Adipocyte (in vitro differentiated cells): ENCODE measurements at places on chromosomes 3 and 15.

GRCh38 chr3:4771243-4771642 is 208.0 kb upstream of the BHLHE40 start:
- no peak for DNase-seq

- DNase-seq: no peak
Observed at GRCh38 chr15:70587896-70588567, 175.3 kb downstream of the UACA start.

DNA sequence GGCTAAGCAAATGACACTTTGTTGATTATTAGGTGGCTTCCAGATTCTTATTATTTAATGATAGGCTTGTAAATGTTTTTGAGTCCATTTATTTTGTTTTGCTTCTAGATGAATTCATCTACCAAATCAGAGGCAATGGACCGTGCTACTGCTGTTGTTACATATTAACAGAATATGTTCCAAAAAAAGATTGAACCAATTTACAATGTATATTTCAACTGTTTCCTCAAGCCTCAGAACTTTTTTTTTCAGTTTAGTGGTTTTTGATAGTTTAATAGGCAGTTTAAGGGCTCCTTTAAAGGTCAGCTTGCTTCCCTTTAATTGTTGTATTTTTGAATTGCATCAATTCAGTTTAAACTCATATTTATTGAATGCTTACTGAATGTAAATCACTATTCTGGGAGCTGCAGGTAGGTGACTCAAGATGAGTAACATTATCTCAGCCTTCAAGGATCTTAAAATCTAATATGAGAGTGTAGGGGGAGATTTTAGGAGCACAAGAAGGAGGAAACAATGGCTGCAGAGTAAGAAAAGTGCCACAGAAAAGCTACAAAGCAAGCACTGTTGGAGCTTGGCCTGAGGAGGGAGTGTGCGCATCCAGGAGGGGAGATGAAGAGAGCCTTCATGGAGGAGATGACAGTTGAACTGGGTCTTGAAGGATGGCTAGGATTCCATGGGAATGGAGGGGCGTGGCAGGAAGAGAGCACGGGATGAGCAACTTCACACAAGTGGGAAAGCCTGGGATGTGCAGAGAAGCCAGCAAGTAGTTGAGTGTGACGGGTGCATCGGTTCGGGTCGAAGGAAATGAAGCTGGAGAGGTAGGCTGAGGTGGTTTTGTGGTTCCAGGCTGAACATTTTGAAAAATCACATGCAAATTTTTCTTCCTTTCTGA is 14.7 kb downstream of the MAP2K1 start:
- DNase-seq: no peak

- DNase-seq: no peak
Observed at GRCh38 chr15:72796210-72796514, 12.6 kb upstream of the ADPGK start.

GRCh38 chr3:124887177-124887931 is at the start of gene ITGB5:
Gene ITGB5, minus strand, starts transcription at chr3:124887365. Its CDS starts 365 bp downstream, at chr3:124887000.
- peak; percentile 93 for DNase-seq

DNA sequence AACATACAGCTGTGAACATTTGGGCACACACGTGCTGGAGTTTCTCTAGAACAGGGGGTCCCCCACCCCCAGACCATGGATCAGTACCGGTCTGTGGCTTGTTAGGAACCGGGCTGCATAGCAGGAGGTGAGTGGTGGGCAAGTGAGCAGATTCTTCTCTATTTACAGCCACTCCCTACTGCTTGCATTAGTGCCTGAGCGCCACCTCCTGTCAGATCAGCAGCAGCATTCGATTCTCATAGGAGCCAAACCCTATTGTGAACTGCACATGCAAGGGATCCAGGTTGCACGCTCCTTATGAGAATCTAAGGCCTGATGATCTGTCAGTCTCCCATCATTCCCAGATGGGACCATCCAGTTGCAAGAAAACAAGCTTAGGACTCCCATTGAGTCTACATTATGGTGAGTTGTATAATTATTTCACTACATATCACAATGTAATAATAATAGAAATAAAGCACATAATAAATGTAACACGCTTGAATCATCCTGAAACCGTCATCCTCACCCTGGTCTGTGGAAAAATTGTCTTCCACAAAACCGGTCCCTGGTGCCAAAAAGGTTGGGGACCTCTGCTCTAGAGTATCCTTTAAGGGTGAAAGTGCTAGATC is 25.8 kb downstream of the CHRM5 start:
- DNase-seq: peak; percentile 57

- DNase-seq: no peak
Observed at GRCh38 chr15:56812961-56813360, 79.7 kb upstream of the ZNF280D start.

GRCh38 chr3:133895208-133896001 is at the start of gene RAB6B:
Gene RAB6B, minus strand, starts transcription at chr3:133895882. Its CDS starts 416 bp downstream, at chr3:133895466.
- peak; percentile 86 for DNase-seq

DNA sequence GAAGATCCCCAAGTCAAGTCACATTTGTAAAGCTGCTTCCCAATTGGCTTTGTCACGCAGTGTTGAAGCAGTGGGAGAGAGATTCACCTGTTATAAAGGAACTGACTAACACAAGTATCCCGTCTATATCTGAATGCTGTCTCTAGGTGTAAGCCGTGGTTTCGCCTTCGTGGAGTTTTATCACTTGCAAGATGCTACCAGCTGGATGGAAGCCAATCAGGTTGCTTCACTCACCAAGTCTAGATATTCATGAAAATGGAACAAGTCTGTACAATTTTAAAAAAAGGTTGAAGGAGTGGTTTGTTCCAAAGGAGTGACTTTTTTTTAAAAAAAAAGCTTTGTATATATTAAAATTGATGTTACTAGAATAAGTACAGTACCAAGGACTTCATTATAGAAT is 11.7 kb downstream of the RBM5 start:
- no peak for DNase-seq

GRCh38 chr3:157145606-157146322 is 14.2 kb downstream of the CCNL1 start:
- DNase-seq: peak; percentile 46

- DNase-seq: peak; percentile 88
Observed at GRCh38 chr3:152121270-152121636, 147.5 kb upstream of the MBNL1 start.

GRCh38 chr3:72421126-72421525 is 427.1 kb downstream of the SHQ1 start:
- DNase-seq: no peak

DNA sequence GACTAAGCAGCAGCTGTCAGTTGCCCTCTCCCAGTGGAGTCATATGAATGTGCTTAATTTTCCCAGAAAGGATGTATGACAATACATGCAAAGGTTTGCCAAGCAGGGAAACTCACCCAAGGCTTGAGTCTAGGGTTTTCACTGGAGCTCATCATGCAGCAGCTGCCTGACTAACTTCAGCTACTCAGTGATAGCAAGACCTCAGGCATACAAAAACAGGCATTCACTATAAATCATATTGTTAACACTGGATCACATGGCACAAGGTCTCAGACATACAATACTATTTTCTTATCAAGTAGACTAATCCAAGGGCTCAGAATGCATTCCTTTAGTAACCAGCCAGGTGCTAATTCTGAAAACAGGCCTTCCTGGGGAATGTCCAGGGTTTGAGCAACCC is 85.0 kb upstream of the STAC start:
- no peak for DNase-seq

- peak; percentile 24 for DNase-seq
Observed at GRCh38 chr15:57320631-57321220, 55.6 kb upstream of the CGNL1 start.

DNA sequence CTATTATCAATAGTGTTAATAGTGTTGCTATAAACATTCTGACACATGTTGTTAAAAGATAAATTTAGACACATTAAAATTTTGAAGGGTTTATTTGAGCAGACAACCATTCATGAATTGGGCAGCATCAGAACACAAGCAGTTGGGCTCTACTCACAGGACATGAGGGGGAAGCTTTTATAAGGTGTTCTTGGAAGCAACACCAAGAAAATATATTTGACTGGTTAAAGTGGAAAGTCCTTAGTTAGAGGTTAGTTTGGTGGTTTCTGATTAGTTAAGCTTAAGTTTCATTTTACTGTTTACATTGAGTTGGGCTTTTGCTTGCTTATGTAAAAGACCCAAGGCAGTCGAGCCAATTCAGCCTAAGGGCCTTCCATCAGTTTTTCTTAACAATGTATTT is 220.7 kb downstream of the CD47 start:
- no peak for DNase-seq

DNA sequence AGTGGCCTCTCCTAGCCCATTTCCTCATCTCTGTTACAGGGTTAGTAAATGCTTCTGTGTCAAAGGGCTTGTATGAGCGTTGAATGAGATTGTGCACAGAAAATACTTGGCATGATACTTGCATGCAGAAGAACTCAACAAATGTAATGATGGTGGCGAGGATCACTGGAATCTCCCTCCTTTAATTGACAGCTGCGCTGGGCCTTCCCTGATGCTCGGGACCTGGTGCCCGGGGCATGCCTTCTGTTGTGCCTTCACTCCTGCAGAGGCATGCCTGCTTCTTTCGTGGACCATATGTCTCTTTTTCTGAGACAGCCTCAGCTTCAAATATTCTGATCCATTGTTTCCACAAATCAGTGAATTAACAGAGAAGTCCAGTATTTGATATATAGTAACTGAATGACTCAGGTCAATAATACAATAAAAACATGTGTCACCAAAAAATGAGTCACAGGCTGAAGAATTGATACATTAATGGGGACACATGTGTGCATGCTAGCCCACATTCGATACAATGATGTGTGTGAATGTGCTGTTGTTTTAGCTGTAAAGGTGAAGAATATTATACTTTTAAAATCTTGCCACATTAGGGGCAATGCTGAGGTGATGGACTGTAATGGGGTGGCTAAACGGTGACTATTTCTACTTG is 243.3 kb upstream of the TBL1XR1 start:
- DNase-seq: no peak

GRCh38 chr3:61889259-61889658 is 327.9 kb downstream of the PTPRG start:
- DNase-seq: no peak

DNA sequence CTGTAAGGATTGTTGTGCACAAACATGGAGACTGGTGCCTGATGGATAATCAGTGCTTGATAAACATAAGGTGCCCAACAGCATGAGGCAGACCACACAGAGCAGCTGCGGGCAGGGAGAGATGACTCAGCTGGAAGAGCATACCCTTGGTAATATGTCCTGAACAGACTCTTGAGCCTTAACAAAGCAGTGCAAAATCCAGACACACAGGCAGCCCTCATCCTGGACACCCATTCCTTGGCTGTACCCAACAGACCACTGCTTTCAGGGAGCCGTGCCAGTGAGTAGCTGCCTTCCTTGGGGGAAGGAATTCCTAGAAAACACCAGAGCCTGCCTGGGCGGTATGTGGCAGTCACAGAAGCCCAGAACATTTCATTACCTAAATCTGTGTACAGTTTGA is 156.2 kb downstream of the CLSTN2 start:
- DNase-seq: peak; percentile 51

DNA sequence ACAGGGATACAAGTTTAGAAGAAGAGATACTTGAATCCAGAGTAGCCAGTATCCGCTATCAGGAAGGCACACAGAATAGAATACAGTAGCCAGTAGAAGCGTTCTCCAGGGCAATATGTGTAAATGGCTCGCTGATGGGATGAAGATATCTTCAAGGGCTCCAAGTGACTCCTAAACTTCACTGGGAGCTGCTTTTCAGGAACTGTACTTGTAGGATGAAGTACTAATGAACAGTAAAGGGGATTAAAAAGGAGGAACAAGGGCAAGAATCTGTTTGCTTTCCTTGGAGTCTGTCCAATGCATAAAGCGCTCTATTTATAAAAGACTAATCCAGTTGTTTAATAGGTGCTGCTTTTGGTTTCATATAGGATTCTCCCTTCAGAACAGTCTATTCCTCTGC is 78.4 kb downstream of the THRB start:
- DNase-seq: no peak

- DNase-seq: no peak
Observed at GRCh38 chr3:59609657-59610348, 560.0 kb upstream of the CFAP20DC start.

- peak; percentile 81 for DNase-seq
Observed at GRCh38 chr15:72358650-72359171, 17.1 kb downstream of the HEXA start.
